ENCODE measurements at places on chromosomes 16 and 17.

- DNase-seq, result no peak
Measured at GRCh38 chr17:72419866-72420774, 299.3 kb downstream of the SOX9 start.

GRCh38 chr17:49227436-49228261 lies 2.9 kb downstream of the PHOSPHO1 start:
- DNase-seq, result peak; percentile 65

DNA sequence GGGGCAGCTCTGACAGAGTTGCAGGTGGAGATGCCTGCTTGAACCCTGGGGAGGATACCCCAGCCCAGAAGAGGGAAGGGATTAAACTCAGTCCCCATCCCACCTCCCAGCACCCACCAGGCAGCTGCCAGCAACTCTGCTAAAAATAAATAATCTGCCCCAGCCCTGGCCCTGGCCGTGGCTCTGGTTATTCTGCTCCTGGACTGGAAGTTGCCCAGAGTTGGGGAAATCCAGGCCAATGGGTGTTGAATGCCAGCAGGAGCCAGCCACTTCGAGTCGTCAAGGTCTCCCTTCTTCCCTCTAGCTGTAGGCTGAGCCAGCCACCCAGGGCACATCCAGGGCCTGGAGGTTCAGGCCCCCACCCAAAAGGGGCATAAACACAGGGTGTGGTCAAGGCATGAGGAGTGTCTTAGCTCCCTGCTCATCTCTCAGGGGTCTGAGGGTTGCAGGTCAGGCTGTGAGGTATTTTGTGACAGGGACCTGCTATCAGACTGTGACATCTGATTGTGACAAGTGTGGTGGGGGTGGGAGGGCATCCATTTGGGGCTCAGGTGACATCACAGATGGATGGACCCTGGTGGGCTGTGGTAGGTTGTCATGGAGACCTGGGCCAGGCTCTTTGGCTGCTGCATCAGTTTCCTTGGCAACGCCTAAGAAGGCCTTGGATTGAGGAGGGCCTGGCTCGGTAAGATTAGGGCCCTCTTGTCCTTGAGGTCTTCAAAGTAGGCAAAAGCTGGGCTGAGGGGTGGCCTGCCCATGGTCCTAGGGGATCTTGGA lies 1.0 kb upstream of the RRAD start:
- no peak for DNase-seq

- DNase-seq, result no peak
Measured at GRCh38 chr17:39607851-39608130, at the start of gene NEUROD2. NEUROD2 (minus strand) TSS chr17:39607920; CDS start chr17:39606599, 1,321 bp downstream.

DNA sequence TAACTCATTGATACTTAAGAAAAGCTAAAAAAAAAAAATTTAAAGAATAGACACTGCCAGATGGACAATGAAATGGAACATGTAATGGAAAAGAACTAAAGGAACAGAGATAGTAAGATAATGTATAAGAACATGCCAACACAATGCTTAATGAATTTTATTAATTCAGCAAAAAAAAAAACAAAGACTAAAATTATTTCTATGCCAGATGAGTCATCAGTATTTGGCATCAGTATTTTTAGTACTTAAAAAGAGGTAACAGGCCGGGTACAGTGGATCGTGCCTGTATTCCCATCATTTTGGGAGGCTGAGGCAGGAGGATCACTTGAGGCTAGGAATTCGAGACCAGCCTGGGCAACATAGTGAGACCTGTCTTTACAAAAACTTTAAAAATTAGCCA lies 168.5 kb downstream of the CYB561 start:
- DNase-seq, result no peak
